NCI-H2107 (cell line): ENCODE measurements at places on chromosomes 12 and 14.

DNA sequence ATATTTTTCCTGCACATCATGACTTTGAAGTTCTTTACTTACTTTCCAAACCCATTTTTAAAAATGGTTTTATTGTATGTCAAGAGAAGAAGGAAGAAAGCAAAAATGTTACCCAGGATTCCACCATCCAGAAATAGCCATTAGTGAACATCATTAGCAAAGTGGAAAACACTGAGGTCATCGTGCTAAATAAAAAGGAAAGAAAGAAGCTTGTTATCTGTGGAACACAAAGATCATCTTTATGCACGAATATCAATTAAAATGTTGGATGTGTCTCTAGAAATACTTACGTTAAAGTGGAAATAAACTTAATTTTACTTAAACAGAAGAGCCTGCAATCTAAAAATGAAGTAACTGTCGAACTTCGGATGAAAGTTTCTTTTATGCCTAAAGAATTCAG is 27.3 kb downstream of the SFSWAP start:
- no peak for DNase-seq

DNA sequence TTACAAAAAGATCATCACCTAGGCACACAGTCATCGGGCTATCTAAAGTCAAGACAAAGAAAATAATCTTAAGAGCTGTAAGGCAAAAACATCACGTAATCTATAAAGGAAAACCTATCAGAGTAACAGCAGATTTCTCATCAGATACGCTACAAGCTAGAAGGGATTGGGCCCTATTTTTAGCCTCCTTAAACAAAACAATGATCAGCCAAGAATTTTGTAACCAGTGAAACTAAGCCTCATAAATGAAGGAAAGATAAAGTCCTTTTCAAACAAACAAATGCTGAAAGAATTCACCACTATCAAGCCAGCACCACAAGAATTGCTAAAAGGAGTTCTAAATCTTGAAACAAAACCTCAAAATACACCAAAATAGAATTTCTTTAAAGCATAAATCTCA is 191.6 kb upstream of the BMP4 start:
- DNase-seq = no peak

- DNase-seq = no peak
Measured at GRCh38 chr12:62749586-62749985, 185.4 kb downstream of the PPM1H start.

DNA sequence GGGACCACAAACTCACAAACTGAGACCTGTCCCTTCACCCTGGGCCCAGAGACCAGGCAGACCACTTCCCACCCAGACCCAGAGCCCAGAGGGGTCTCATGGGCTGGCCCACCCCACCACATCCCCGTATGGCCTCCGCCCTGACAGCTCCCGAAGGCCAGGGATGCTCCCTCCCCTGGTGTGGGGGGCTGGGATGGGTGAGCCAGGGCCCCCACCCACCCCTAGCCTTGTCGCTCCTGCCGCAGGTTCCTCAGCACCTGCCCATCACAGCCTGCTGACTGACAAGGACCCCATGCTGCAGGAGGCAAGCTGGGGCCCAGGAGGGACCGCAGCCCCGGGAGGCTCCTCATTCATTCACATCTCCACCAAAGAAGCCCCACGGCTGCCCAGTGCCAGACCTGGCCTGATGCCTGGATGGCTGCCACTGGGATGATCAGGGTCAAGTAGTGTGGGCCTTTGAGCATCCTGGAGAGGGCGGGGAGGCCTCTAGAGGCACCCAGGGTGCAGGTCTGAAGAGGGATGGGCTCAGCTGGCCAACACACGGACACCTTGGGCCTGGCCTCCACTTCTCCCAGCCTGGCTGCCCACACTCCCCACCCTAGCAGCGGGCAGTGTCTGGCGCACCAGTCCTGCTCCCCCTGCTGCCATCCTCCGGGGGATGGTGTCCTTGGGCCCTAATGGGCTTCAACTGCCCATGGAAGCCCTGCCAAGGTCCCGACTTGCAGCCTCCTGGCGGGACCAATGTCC is 24.7 kb upstream of the GPR132 start:
- DNase-seq = no peak

DNA sequence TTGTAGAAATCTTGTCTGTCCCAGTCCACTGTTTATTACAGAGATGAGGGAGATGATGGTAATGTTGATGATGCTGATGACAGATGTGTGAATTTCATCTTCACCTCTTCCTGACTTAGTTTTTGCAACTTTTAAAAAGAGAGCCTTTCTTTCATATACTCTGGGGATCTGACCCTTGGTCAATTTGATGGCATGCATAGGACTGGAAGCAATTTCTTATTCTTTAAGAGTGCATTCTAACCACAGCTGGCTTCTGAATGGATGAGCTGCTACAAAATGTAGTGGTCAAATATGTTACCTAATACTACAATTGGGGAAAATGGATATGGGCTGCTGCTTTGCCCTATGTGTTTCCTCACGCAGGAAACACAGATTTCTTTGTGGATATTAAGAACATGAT is 80.8 kb downstream of the MYRFL start:
- no peak for DNase-seq

GRCh38 chr14:82657186-82657675 is 1123.6 kb upstream of the SEL1L start:
- no peak for DNase-seq

DNA sequence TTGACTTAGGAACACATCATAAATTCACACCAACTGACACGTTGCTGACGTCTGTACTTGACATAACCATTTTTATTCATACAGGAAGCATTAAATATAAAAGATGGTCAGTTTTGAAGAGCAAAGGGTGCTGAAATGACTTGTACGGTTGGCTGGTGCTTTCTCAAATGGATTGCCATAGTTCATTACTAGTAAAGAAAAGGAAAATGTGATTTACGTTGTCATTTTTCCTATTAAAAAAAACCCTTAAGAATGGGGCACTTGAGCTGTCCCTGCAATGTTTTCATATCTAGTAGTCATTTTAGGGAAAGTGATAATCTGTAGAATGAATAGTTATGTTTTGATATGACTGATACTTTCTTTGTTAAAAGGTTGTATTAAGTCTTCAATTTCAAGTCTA is 22.5 kb upstream of the MANSC4 start:
- DNase-seq = no peak
